ENCODE measurements at places on chromosomes 2 and 18.

- DNase-seq, result no peak
Observed at GRCh38 chr18:53739700-53740099, 484.8 kb downstream of the MBD2 start.

GRCh38 chr2:78068808-78069207 is 546.6 kb upstream of the LRRTM4 start:
- no peak for DNase-seq

GRCh38 chr2:35538796-35539195 is 816.8 kb upstream of the CRIM1 start:
- DNase-seq, result no peak

DNA sequence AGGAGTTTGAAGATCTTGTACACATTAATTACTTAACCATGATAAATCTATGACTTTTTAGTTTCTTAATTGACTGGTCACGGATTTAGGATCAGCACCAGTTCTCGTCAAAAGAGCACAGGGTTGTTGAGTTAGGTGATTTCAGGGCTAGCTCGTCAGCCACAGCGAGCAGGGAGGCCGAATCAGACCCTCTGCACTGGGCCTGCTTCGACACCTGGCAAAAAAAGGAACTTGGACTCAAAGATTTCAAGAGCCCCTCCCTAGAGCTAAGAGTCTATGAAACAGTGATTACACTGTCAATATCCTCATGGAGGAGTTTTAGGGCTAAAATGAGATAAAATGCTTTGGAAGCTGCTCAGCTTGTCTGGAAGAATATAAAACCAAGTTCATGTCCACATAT is 4.6 kb upstream of the SERTAD2 start:
- no peak for DNase-seq

- no peak for DNase-seq
Observed at GRCh38 chr18:22056950-22057349, 112.4 kb upstream of the GATA6 start.

DNA sequence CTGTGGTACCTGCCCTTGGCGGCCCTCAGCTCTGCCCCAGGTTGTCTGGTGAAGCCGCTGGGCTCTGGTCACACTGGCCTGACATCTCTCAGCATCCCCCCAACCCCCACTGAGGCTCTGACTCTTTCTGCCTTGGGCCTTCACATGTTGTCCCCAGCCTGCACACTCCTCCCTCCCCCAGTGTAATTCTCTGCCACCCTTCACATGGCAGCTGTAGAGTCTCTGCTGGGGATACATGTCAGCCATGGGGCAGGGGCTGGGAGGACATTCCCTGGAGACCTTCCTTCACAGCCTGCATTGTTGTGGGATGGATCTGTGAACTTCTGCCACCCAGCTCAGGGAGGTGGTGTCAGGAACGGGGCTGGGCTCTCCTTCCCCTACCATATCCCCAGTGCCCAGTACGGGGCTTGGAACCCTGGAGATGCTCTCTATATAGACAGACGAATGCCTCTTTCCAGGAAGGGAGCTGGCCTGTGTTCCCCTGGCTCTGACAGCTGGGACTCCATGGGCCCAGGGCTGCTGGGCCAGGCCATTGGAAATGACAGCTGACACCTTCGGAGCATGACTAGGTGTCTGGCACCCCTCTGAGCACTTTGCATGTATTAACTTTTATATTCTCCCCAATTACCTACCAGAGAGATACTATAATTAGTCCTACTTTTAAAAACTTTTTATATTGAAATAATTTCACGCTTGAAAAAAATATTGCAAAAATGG is 151.5 kb downstream of the INHBB start:
- DNase-seq, result no peak
